ENCODE measurements at places on chromosomes 11 and 22.

DNA sequence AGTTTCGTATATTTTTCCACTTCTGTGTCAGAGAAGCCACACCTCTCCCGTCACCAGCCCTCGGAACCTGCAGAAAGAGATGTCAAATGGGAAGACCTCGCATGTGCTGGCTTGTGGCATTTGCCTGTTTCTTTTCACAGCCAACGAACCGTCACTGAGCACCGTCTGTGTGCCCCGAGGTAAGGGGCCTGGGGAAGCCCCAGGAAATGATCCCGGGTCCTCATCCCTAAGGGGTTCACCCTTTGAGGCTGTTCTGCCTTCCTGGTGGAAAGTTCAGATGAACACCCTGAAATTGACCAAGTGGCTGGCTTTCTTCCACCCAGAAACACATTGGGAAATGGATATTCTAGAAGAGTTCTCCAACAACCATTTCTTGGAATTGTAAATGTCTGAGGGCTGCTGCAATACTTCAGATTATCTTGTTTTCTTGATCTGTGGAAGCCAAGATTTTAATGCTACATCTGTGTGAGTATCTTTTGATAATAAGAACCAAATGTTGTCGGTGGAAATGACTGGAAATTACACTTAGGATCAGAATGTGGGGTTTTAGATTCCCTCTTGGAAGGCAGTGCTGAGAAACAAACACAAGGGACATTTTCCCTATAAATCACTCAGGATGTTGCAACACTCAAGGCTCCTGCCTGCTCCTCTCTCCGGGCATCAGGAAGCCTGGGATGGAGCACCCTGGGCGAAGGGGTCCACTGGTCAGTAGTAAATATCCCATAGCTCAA, 37.6 kb downstream of the RIBC2 start:
- peak; percentile 44 for DNase-seq

DNA sequence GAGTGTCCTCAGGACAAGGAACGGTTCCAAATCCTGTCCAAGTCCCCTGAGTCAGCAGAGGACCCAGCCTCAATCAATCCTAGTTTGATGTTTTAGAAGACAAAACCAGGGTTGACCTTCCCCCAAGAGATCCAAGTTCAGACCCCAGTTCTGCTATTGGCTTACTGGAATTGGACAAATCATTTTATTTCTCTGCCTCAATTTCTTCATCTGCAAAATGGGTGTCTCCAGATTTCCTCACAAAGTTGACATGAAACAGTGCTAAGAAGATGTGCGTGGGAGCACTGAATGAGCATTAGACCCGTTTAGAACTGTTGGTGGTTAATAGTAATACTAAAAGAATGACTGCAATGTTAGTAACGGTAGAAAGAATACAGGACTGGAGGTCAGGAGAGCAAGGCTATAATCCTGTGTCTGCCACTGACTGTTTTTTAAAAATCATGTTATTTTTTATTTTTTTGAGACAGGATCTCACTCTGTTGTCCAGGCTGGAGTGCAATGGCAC, 32.8 kb upstream of the SCUBE1 start:
- no peak for DNase-seq

GRCh38 chr11:20647976-20648565, 21.3 kb upstream of the NELL1 start:
- no peak for DNase-seq

DNA sequence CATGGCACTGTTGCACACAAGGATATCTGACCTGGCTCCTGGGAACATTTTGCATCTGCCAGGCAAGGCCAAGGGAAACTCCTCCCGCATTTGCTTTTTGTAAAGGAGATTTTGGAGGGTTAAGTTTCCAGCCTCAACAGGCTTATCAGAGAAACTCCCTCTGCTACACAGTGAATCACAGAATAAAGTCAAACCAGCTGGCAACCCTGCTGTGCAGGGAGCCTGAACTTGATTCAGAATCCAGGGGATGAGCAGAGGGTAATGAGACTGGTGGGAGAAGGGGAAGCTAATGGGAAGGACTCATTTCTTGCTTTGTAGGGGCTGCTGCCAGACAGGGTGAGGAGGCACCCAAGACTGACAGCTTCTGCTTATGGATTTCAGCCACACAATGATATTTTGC, 185.3 kb upstream of the ISX start:
- no peak for DNase-seq

DNA sequence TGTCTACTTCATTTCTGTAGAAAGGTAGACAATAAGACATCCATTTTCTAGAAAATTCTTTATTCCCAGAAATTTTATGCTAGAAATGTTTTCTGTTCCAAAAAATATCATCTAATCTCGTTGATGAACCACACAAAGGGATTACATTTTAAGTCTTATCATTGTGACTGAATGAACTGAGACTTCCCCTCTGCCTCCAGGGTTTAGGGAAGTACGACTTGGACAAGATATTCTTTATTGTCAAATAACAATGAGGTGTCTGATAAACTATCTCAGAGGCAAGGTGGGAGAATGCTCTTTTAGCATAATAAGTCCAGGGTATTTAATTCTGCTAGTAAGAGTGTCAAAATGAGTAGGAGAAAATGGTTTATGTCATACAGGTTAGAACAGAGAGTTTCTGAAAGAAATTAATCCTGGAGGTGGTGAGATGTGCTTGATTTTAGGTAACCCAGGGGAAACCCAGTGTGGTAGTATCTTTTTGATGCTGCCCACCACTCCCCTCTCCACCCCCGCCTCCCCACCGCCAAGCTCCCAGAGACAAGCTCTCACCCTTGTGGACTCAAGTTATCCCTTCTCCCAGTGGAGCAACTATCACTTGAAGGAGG, 100.6 kb downstream of the CD44 start:
- DNase-seq = no peak

DNA sequence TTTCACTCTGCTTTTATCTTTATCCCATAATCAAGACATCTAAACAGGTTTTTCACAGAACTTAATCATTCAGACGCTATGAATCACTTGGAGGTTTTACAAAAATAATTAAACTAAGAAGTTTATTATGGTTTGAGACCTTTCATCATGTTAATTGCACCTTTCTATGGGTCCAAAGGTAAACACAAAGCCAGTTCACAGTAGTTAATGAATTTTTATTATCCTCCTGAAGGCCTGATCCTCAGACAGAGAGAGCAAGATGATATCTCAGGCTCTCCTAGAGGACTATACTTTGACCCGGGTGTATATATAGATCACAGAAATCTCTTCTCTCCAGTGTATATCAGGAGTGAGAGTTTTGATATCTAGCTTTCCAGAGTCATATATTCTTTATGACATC, 1044.3 kb upstream of the RAG2 start:
- no peak for DNase-seq

DNA sequence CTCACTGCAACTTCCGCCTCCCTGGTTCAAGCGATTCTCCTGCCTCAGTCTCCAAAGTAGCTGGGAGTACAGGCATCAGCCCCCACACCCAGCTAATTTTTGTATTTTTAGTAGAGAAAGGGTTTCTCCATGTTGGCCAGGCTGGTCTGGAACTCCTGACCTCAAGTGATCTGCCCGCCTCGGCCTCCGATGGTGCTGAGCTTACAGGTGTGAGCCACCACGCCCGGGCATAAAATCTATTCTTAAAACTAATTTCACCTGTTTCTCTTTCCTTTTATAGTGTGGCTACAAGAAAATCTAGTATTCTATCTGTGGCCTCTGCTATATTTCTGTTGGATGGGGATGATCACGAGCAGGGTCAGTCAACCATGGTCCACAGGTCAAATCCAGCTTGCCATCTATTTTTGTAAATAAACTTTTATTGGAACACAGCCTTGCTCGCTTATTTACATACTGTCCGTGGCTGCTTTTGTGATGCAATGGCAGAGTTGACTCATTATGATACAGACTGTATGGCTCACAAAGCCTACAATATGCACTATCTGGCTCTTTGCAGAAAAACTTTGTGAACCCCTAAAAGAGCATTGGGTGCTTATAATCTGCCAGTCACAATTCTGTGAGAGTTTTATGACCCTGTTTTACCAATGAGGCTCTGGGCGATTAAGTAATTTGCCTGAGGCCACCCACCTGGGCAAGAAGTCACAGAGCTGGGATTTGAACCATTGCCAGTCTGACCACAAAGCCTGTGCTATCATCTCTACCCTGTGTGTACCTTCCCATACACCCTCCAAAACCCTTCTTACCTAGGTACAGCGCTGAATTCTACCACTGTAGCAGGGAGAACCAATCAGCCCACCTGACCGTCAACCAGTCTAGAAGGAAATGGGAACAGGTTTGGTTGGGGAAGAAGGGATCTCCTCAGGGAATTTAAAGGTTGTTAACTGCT, 28.3 kb downstream of the SLC1A2 start:
- DNase-seq = no peak

DNA sequence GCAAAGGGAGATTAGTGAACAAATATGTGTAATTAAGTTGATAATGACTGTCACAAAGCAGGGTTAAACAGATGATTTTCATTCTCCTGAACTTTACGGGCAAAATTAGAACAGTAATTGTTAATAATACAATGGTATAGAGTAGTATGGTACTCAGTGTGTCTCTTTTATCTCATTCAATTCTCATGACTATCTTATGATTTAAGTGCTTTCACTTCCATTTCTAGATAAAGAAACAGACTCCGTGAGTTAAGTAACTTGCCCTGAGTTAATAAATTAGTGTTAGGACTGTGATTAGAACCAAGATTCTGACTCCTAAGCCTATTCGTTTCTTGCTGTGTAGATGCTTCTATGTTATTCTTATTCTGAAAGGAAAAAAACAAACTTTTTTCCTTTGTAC, 22.0 kb downstream of the PIH1D2 start:
- DNase-seq = no peak

- no peak for DNase-seq
Observed at GRCh38 chr22:23376256-23376655, 195.9 kb downstream of the BCR start.

- DNase-seq = no peak
Observed at GRCh38 chr22:37212174-37212906, at the start of gene SSTR3. Gene SSTR3, minus strand, starts transcription at chr22:37212477. Its CDS starts 4,674 bp downstream, at chr22:37207803.

DNA sequence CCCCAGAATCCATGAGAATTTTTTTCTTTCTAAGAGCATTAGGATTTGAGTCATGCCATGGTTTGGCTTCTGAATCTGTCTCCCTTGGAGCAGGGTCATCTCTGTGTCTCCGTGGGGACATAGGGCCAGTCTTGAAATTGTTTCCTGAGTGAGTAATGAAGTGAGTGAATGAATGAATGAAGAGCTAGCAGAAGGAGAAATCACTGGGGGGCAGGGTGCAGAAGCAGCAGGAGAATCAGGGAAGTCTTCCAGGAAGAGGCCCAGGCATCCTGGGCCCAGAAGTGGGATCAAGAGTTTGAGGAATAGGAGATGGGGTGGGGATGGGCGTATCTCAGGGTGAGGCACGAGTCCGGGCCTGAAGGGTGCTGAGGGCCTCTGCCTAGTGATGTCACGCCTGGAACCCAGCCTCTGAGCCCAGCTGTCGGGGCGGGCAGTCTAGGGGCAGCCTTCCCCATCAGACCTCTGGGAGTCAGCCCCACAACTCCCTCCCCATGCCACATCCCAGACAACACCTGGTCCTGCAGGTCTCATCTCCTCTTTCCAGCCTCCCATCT, 12.5 kb upstream of the MGAT3 start:
- no peak for DNase-seq

- no peak for DNase-seq
Observed at GRCh38 chr22:46068593-46069491, 81.5 kb upstream of the PPARA start.

Measured in heart left ventricle (tissue), 16 donors.